Activated CD4-positive, alpha-beta T cell treated with anti-CD3 and anti-CD28 coated beads, Interleukin-2, amount 10 ng/mL, durations not matched to agents 7 days and 5 days (primary cell): ENCODE measurements at places on chromosomes 4 and X. TPM values are rescaled to one million over a fixed set of nuclear protein-coding genes. Genes with fewer than 3 reads are reported as not detected.

- no peak for DNase-seq
These were observed 361.2 kb downstream of the BCOR start for GRCh38 chrX:39736216-39737211.

DNA sequence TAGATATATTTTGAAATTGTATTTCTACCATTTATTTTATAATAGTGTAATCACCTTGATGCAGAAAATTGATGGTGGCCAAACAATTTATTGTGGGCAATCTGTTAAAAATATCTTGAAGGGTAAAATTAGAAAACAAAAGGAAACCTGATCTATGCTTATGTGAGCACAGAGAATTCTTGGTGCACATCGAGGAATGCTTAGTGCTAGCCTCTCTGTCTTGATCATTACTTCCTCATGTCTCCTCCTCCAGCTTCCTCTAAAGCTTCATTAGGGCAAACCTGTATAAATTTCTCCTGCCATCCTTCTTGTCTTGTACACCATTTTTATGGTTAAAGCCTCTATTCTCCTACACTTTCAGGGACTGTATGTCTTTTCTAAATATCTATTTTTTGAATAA, 725.8 kb downstream of the RAPGEF2 start:
- DNase-seq: no peak

- no peak for DNase-seq
These were observed 278.0 kb downstream of the ANK2 start for GRCh38 chr4:113327494-113327893.

The SOX3 gene
- not detected for total RNA-seq

- no peak for DNase-seq
These were observed 246.3 kb downstream of the PPP3CA start for GRCh38 chr4:101101072-101101471.

DNA sequence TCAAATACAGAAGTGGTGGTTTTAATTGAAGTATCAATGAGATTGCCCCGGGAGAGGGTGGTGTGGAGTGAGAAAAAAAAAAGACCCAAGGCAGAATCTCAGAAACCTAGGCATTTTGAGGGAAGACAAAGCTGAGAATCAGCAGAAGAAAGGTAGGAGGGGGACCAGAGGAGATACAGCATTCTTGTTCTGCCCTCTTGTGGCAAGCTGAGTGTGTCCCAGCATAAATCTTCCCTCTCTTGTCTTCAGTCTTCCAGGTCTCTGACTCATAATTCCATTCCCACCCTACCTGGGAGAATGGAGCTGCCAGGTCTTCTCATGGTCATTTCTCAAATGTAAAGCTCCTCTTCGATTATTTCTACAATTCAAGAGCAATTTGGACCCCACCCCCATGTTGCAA, 32.7 kb upstream of the MAGED1 start:
- peak; percentile 8 for DNase-seq

The CSAG3 gene
- 0.35 TPM for total RNA-seq

The TNIP3 gene
- 0.74 TPM for total RNA-seq

GRCh38 chr4:84499624-84499982, 511 bp upstream of the NKX6-1 start:
- no peak for DNase-seq

GRCh38 chr4:10417740-10418139, 39.5 kb downstream of the ZNF518B start:
- DNase-seq: no peak

The SLC49A3 gene
- total RNA-seq: 0.35 TPM

DNA sequence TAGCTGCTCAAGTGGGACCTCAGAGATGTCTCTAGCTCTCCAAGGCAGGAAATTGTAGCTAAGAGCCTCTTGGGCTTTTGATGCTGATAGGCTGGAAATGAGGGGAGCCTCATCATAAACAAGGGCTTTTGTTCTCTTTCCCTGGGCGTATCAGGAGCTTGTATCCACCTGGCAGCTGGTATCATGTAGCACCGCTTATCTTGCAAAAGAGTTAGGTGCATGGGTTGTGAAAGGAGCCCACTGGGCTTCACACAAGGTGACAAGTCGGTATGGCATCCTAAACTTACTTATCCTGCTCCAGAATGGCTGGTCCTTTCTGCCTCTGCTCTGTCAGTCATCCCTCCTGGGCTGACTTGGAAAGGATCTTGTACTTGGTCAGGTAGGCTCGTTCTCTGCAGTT, 565.8 kb downstream of the GRXCR1 start:
- DNase-seq: no peak

The CT47B1 gene
- not detected for total RNA-seq

The EGF gene
- not detected for total RNA-seq

GRCh38 chr4:184649971-184650855, 675 bp downstream of the PRIMPOL start:
- DNase-seq: no peak

DNA sequence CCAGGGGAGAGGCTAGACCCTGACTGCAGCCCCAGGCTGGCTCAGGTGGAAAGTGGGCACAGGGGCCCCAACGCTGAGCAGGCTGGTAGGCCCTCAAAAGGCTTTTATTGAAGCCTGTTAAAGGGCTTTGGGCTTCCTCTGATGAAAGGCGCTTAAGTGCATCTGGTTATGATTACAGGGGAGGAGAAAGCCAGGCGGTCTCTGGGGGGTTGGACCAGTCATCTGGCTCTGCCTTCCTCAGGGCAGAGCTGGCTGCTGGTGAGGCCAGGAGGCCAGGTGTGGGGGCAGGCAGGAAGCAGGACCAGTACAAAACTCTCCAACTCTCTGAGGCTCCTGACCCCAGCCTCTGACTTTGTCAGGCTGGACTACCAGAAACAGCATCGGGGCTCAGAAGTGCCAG, 68.8 kb upstream of the BCOR start:
- DNase-seq: no peak

DNA sequence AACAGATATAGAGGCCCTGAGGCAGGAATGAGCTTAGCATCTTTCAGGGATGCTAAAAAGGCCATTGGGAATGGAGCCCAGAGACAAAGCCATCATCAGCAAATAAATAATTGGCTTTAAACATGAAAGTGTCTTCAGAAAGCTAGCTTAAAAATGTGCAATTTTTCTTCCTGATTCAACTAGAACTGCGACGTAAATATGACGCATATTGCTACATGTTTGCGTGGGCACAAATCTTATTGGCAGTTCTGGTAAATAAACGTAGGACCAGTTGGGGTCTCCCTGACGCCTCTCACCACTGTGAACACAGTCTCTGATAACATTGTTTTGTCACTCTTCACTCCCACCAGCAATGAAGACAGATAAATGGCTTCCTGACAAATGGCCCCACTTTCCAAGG, 97.3 kb upstream of the SRD5A3 start:
- DNase-seq: no peak

The HEPH gene
- total RNA-seq: not detected

GRCh38 chr4:6134612-6135220, 65.6 kb downstream of the JAKMIP1 start:
- DNase-seq: peak; percentile 64

DNA sequence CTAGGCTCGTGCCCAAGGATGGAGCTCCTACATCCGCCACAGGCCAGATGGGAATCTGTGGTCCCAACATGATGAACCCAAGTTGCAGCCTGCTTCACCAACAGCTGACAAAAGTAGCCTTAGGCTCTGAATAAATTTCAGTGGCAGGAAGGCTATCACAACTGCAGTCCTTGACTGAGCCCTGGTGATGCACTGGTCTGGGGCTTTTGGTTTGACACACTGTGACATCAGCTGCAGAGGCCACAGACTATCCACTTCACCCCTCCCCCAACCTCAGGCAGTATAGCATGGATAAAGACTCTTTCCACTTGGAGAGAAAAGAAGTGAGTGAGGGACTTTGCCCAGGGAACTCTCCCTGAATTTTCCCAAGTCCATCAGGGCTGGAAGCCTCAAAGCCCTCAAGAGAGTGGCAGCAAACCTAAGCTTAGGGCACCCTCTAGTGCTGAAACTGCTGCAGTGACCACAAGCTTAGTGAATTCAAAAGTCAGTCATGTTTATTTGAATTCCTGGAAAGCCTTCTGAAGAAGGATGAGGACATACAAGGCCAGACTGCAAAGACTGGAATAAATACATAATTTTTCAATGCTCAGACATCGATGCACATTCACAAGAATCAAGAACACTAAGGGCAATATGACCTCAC, 135.0 kb upstream of the TENT5D start:
- no peak for DNase-seq

The AKAP4 gene
- total RNA-seq: not detected

GRCh38 chr4:5900844-5901243, 8.0 kb upstream of the CRMP1 start:
- no peak for DNase-seq

The TLR3 gene
- total RNA-seq: 0.97 TPM

GRCh38 chrX:151966236-151966635, 8.2 kb downstream of the GABRE start:
- no peak for DNase-seq

GRCh38 chr4:3302786-3303564, 10.2 kb downstream of the RGS12 start:
- DNase-seq: peak; percentile 54

- DNase-seq: no peak
These were observed 77.3 kb downstream of the PHEX start for GRCh38 chrX:22109442-22109841.

DNA sequence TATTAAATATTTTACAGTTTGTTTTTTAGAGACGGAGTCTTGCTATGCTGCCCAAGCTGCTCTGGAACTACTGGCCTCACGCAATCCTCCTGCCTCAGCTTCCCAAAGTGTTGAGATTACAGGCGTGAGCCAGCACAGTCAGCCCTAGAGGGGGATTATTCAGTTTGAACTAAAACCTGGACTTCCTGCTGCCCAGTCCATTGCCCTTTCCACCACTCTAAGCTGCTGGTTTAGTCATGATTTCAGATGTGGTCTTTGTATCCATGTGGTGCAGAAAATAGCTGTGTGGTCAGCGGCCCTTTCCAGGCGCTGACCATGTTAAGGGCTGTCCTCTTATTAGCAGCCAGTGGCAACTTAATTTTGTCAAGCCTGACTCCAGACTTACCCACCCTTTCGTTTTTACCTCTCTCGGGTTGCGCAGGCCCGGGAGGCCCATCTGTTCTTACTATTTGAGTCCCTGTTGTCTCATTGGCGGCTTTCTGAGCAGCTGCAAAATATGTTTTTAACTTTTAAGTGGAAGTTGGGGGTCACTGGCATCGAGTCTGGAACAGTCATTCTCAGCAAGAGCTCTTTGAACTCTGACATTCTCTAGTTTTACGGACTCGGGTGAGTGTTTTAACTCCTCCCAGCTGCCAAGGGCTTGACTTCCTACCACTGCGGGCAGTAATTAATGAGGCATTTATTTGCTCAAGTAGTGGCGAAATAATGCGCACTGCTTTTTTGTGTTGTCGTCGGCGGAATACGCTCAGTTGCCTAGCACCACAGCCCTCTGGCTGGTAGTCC, 773 bp upstream of the VMA21 start:
- DNase-seq: peak; percentile 38

GRCh38 chrX:37509349-37509748, 62.1 kb upstream of the LANCL3 start:
- no peak for DNase-seq
